Fibroblast of the conjunctiva (primary cell): ENCODE measurements at places on chromosomes 2 and 18.

- DNase-seq = no peak
Observed at GRCh38 chr2:156065912-156066311, 266.6 kb downstream of the NR4A2 start.

GRCh38 chr2:14750433-14750832 lies 117.9 kb downstream of the LRATD1 start:
- no peak for DNase-seq

- no peak for DNase-seq
Observed at GRCh38 chr2:126896471-126896870, 2.2 kb upstream of the TEX51 start.

DNA sequence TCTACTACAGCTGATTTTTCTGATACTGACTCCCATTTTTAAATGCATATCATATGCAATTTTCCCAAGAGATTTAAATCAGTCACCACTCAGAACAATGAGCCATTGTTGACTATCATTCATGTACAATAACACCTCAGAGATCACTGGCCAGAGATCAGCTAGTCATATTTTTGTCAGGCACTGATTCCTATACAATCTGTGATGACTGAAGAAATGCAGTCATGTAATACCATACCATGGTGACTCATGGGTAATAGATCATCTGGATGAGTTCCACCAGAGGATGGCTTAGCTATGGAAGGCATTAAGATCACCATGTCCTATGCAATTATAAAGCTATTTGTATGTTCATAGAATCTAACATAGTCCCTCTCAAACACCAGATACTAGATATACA lies 285.7 kb upstream of the DCC start:
- no peak for DNase-seq

GRCh38 chr2:160695402-160696086 lies 201.9 kb upstream of the RBMS1 start:
- no peak for DNase-seq

DNA sequence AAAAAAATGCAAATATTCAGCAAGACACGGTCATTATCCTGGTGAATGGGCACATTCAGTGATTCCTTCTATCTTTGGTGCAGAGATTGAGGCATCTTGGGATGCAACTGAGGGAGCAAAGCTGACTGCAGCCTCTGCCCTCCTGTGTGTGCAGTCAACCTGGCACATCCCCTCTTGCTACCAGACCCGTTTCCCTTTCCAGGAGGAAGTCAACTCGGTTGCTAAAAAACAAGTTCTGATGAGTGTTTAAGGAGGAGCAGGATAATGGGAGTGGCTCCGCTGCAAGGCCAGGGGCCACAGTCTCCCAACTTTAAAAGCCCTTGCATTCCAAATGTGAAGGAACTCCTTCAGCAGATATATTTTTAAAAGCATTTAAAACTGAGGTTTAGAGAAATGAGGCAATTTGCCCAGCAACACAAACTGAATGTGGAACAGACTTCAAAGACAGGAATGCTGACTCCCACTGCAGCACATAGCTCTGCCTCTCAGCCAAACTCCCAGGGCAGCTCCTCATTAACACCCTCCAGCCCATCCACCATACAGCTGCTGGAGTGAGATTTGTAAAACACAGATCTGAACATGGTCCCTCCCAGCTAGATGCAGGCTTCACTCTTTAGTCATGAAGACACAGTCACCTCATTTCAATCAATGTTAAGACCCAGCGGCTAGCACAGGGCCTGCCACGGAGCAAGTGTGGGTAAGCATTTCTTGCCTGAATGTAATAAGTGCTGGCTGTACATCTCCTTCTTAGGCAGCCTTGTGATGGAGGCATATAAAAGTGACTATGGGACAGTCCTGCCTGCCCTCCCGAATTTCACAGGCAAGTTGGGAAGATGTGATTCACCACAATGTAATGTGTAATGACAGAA lies 54.3 kb downstream of the VSNL1 start:
- no peak for DNase-seq

- no peak for DNase-seq
Observed at GRCh38 chr2:169712791-169713227, 18.5 kb downstream of the PHOSPHO2 start.

GRCh38 chr18:79634593-79635426 lies 44.8 kb upstream of the CTDP1 start:
- DNase-seq = no peak

DNA sequence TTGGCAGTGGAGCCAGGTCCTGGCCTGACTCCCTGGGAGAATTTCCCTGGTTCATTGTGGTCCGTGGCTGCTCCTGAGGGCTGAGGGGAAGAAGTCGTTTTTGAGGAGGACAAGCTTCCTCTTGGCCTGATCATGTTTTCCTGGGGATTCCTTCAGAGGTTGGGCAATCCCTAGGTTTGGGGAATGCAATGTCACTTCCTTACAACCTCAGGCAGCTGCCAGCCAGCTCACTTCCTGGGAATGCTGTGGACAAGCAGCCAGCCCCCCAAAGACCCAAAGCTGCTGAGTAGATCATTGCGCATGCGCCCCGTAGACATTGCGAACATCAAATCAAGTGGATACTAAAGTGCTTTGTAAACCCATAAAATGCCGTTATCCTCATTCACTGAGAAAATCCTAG lies 7.7 kb upstream of the DNMT3A start:
- DNase-seq = no peak

DNA sequence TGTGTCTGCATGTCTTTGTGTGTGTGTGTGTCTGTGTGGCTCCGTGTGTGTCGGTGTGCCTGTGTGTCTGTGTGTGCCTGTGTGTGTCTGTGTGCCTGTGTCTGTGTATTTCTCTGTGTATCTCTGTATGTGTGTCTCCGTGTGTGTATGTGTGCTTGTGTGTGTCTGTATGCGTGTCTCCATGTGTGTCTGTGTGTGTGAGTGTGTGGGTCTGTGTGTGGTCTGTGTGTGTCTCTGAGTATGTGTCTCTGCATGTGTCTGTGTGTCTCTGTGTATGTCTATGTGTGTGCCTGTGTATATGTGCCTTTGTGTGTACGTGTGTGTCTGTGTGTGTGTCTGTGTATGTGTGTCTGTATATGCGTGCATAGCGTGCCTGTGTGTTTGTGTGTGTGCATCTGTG lies 45.2 kb downstream of the MYCN start:
- no peak for DNase-seq

DNA sequence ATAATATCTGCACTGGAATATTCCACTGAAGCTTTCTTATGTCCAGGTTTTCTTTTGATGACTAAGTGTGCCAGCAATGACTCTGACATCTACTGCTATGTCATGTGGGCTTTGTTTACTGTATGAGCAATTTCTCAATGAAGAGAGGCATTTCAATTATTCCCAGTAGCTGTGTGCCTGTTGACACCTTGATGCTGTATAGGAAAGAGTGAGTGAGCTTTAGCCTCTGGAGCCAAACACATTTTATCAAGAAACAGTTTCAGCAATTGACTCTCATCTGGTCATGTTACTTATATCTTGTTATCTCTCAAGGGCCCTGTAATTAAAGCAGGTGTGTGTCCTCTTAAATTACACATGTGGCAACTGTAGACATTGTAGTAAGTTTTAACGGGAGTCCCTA lies 493.2 kb upstream of the FANCL start:
- DNase-seq = no peak

DNA sequence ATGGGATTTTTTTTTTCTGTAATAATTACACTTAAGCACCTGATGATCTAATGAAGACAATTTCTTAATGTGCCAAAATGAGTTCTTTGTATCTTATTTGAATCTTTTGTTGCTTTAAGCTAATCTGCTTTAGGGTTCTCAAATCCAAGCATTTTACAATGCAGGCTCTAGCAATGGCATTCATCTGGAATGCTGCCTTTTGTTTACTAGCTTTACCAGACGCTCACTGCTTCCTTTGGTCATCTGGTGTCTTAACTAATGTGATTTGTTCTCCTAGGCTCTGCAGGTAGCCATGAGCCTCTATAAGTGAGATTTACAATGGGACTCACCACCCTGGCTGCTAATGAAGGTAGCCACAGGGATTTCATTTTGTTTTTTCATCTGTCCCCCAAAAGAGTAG lies 100.3 kb downstream of the GREB1L start:
- DNase-seq = no peak

- DNase-seq = peak; percentile 64
Observed at GRCh38 chr2:205198140-205198525, 484.2 kb upstream of the NRP2 start.

DNA sequence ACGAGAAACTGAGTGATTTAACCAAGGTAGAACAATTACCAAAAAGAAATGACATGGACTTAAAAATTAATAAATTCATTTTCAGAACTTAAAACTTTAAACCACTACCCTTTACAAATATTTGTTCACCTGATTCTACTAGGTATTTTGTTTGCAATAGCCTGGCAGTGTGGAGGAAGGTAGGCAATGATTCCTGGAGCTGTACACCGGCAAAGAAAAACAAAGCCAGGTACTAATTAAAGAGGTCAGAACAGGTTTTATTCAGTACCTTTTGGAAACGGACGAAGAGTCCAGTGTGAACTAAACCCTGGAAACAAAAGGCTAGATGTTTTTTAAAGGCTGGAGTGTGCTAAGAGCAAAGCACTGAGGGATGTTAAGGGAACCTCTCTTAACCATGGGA lies 561.3 kb upstream of the FSHR start:
- DNase-seq = no peak

DNA sequence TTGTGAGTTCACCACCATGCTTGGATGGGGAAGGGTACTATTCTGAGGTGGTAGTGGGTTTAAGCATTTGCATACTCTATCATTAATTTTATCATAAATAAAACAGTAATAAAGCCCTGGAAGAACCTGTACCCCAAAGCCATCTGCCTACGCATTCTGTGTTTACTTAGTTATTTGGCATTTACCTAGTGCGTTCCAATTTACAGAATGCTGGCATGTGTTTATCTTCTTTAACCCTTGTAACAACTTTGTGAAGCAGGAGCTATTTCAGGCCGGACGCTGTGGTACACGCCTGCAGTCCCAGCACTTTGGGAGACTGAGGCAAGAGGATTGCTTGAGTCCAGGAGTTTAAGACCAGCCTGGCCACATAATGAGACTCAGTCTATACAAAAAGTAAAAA lies 17.8 kb upstream of the ODC1 start:
- DNase-seq = no peak

GRCh38 chr2:72330652-72331051 lies 183.0 kb upstream of the CYP26B1 start:
- DNase-seq = no peak

DNA sequence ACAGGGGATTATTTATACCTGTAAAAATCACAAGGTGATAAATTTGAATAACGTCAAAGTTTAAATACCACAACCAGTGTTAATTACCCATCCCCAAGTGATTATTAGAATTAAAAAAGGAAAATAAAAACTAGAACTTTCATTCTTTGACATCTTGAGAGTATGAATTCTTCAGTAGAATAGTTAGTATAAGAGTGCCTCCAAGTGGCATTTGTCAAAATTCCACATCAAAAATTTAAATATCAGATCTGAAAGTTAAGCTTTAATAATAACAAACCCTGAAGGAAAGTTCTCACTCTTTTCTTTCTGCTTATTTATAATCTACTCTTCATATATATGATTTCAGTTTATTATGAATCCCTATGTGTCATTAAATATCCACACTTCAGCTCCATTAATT lies 273.7 kb upstream of the KYNU start:
- DNase-seq = no peak

- peak; percentile 61 for DNase-seq
Observed at GRCh38 chr2:183059561-183059960, 19.0 kb upstream of the DUSP19 start.

GRCh38 chr2:30933496-30933895 lies 126.2 kb upstream of the CAPN13 start:
- no peak for DNase-seq

DNA sequence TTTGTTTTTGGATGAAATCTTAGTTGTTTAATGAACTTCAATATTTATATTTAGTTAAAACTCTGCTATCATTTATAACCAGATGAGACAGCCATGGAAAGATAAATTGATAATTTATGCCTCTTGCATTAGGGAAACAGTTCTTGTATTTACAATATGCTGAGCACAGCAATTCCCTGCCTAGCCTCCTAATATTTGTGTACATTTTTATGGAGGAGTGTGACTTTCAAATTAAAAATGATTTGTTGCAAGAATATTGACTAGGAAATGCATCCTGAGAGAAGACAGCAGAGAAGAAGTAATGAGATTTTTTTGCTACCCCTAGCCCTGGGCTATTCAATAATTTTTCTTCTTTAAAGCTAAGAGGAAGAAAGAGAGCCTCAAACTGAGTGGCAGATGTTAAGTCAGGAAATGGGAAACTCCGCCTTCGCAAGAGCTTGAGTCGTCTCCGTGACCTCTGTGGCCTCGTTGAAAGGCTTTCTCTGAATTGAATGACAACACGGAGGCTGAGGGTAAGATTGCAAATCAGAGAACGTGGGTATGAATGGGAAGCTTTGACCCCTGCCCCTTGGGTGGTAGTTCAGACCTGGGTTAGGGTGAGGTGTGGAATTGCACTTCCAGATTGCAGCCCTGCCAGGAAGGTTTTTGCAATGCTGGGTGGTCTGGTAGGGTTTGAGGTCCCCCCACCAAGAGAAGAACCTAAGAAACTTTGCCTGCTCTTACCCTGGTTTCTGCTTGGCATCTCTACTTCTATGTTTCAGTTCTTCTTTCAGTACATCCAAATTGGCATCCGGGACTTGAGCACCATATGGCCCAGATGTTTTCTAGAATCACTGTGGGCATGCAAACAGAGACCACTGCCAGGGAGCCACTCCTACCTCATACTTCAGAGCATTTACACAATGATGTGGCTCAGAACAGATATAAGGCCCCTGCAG lies 210.3 kb upstream of the RBMS1 start:
- DNase-seq = no peak

DNA sequence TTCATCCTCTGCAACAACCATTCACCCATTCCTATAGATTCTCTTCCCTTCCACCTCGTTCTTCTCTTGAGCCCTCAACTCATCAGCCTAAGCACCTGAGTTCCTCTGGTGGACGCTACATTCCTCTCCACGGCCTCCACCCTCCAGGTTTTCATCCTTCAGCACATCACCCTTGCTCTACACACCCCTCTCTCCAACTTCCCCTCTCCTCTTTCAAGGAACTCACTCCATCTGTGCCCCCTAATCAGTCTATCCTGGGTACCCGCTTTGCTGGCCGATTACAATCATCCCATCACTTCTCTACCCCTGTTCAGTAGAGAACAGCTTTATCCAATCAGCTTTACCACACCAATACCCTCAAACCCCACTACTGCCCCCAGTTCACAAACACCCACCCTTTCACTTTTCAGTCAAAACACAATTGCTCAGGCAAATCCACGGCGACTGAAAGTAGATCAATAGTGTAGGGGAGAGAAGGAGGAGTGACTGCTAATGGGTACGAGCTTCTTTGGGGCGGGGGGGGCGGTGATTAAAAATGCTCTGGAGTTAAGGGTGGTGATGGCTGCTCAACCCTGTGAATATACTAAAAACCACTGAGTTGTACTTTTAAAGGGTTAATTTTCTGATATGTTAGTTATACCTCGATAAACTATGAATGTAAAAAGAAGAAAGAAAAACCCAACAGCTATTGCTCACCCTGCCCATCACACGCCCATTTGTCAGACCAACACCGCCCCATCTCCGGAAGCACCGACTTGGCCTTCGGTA lies 857 bp downstream of the DYM start:
- no peak for DNase-seq

DNA sequence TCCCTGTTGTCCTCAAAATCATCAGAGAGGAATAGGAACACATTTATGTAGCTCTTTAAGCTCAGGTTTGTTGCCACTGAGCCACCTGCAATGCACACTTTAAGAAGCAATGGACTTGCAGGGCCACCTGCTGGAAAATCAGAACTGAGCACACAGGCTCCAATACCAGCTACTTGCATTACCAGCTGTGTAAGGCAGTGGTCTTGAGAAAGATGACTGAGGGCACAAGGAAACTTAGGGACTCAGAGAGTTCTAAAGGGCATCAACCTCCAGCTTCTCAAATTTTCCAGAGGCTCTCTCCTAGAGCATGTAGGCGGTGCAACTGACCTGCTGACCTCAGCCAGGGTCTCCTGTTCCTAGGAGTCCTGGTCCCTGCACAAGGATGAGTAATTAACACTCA lies 2.5 kb upstream of the CNDP2 start:
- peak; percentile 26 for DNase-seq
